Prostate gland (tissue), 2 donors: ENCODE measurements at places on chromosomes 2 and 18. TPM values are rescaled to one million over a fixed set of nuclear protein-coding genes. Genes with fewer than 3 reads are reported as not detected.

Gene PJVK
- total RNA-seq: 0.91 TPM

GRCh38 chr2:241994086-241994485 lies 124.6 kb downstream of the RTP5 start:
- DNase-seq: no peak
- H3K4me1 ChIP-seq: no peaks in the 10 kb centered on the region
- no peak overlapping the region for H3K4me3 ChIP-seq
- no peak overlapping the region for H3K27ac ChIP-seq

DNA sequence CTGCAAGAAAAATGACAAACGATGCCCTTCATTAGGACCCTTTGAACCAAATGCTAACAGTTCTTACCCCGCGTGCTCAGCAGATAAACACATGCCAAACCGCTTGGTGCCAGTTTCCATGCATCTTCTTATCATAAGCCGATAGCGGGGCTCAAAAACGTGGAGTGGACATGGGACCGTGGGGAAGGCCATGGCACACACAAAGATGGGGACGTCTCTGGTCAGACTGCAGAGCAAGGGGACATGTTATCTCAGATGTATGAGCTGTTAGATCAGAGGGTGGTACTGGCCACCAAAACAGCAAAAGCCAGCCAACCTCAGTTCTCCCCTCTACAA lies 28.2 kb downstream of the LONRF2 start:
- no peak for DNase-seq
- no peak overlapping the region for H3K4me3 ChIP-seq

DNA sequence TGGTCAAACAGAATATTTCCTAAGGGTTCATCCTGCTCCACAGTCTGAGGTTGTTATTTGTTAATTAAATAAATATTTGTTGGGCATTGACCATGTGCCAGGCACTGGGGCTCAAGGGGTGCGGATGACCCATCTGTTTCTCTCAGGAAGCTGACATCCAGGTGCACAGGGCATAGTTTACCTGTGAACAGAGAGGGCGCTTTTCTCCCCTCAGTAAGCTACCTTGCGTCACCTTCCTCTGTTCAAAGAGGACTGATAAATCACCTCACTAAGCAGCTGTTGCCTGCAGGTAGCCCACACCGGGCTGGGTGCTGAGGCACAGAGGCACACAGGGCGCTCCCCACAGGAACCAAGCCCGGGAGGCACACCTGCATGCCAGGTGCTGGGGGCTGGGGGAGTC lies 41.6 kb downstream of the SH3RF3 start:
- H3K27me3 ChIP-seq: no peaks in the 10 kb centered on the region
- H3K27ac ChIP-seq: peak overlapping the region; percentile 67
- H3K4me1 ChIP-seq: no peaks in the 10 kb centered on the region
- H3K36me3 ChIP-seq: no peaks in the 10 kb centered on the region
- DNase-seq: no peak

DNA sequence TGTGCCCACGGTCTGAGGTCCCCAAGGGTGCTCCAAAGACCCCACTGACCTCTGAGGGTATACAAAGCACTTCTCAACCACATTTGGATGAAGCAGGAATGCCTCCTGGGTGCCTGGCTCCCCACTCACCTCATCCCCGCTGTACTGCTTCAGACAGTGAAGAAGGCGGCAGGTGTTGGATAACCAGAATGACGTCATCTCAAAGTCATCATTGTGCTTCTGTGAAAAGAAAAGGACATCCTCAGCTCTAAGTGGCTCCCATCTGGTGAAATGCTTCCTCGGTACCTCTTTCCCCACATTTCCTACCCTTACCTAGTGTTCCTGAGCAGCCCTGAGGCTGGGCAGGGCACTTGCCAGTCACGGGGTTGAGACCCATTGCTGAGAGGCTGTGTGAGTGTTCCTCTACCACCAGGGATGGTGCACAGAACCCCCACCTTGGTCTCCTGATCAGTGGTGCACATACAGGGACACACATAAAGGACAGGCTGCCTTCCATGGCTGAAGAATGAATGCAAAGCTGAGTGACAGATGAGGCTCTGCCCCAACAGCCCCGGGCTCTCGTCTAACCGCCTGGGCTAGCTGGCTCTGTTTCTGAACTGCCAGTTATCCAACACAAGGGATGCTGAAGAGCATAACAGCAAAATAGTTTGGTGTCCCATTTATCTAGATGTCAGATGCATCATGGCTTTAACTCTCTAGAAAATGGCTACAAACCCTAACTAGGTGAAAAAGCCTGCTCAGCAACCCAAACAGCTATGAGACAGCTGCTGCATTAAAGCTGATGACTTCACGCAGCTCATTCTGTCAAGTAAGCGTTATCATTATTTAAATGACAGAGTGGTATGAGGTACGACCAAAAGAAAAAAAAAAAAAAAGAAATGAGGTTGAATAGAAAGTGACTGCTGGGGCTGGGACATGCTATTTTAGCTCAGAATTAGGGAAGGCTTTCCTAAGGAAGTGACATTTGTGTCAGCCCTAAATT lies 28.2 kb upstream of the ACAA2 start:
- H3K4me1 ChIP-seq: no peaks in the 10 kb centered on the region
- no peak overlapping the region for H3K4me3 ChIP-seq
- no peaks in the 10 kb centered on the region for H3K36me3 ChIP-seq
- no peak for DNase-seq
- no peaks in the 10 kb centered on the region for H3K27me3 ChIP-seq
- H3K27ac ChIP-seq: no peak overlapping the region

DNA sequence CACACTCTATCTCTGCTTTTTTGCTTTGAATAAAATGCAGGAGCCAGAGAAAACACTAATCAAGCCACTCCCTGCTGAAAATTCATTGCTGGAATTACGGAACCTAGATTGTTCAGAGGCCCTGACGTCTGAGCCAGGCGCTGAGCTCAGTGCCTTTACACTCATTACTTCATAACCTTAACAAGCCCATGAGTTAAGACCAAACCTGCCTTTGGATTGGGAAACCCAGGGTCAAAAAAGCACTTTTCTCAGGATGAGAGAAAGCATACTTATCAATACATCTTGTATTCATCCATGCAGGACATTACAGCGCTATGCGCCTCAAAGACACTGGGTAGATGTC lies 762 bp downstream of the INO80C start:
- H3K27ac ChIP-seq: peak overlapping the region; percentile 93
- peak overlapping the region; percentile 53 for H3K4me3 ChIP-seq
- no peaks in the 10 kb centered on the region for H3K27me3 ChIP-seq
- H3K4me1 ChIP-seq: no peaks in the 10 kb centered on the region

- H3K4me1 ChIP-seq: no peaks in the 10 kb centered on the region
- H3K36me3 ChIP-seq: no peaks in the 10 kb centered on the region
- no peak for DNase-seq
- H3K27ac ChIP-seq: no peak overlapping the region
- no peaks in the 10 kb centered on the region for H3K27me3 ChIP-seq
Measured at GRCh38 chr2:189116979-189117378, 62.6 kb downstream of the COL5A2 start.

Gene PDCD1
- total RNA-seq: 0.27 TPM

GRCh38 chr2:3222636-3223035 lies 155.0 kb downstream of the EIPR1 start:
- no peak for DNase-seq
- no peaks in the 10 kb centered on the region for H3K27me3 ChIP-seq
- H3K4me1 ChIP-seq: no peaks in the 10 kb centered on the region
- no peaks in the 10 kb centered on the region for H3K36me3 ChIP-seq
- no peak overlapping the region for H3K4me3 ChIP-seq

DNA sequence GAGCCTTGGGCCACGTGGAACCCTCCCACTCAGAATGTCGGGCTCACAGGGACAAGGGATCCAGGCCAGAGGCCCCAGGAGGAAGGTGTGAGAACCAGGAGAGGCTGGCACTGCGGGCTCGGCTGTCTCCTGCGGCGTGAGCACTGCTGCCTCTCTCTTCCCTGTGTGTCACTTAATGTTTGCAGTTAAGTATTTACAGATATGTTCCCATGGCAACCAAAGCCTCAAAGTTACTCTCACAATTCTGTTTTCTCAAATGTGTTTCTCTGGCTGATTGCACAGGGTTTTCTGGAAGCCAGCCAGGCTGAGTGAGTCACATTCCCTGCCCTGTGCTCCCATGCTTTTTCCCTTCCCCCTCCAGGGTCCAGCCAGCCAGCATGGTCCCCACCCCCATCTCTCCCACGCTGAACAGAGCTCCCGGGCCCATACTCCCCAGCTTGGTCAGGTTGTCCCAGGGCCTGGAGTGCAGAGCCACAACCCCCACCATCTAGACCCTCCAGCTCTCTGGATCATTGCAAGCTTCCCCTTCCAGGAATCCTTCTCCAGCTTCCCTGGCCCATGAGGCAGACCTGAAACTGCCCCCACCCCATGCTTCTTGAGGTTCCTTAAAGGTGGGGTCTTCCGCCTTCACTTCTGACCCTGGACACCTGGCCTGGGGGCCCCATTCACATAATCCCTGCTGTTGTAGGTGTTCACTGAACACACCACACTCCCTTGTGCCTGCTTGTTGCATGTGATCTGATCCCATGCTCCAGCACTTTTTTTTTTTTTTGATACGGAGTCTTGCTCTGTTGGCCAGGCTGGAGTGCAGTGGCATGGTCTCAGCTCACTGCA lies 265.9 kb downstream of the CELF4 start:
- H3K4me1 ChIP-seq: peaks cover 7% of the 10 kb centered on the region
- H3K27me3 ChIP-seq: no peaks in the 10 kb centered on the region
- no peak overlapping the region for H3K4me3 ChIP-seq
- H3K27ac ChIP-seq: no peak overlapping the region
- H3K36me3 ChIP-seq: no peaks in the 10 kb centered on the region

DNA sequence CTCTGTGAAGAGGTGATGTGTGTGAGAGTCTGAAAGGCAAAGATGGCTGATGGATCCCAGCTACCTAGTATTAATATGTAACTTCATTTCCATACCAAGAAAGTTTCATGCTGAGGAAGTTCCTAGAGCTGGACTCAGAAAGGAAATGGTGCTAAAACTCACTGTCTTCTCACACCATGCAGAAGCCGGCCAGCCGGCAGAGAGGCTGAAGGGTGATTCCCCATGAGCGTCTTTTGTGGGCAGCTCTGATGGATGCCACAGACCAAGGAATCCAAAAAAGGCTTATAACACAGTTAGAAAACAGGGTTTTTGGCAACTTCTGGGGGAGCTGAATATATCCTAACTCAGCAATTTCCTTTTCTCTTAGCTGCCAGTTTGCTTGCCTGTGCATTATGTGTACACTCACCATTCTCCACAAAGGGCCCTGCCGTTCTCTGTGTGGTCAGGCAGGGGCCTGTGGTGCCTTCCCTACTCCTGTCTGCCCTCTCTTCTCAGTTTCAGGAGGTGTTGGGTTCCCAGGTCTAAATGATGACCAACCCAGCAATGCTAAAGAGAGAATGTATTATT lies 289.4 kb downstream of the MTX2 start:
- H3K27ac ChIP-seq: no peak overlapping the region
- H3K4me3 ChIP-seq: no peak overlapping the region
- peaks cover 4% of the 10 kb centered on the region for H3K27me3 ChIP-seq
- no peaks in the 10 kb centered on the region for H3K4me1 ChIP-seq

GRCh38 chr2:148754864-148755263 lies 110.3 kb downstream of the EPC2 start:
- H3K4me3 ChIP-seq: no peak overlapping the region
- H3K27ac ChIP-seq: no peak overlapping the region
- H3K36me3 ChIP-seq: no peaks in the 10 kb centered on the region
- no peaks in the 10 kb centered on the region for H3K4me1 ChIP-seq
- no peak for DNase-seq
- H3K27me3 ChIP-seq: no peaks in the 10 kb centered on the region

Gene GPATCH11
- 4.7 TPM for total RNA-seq

Gene PROKR1
- 0.40 TPM for total RNA-seq

GRCh38 chr2:16069663-16069932 lies 129.2 kb downstream of the MYCN start:
- H3K36me3 ChIP-seq: no peaks in the 10 kb centered on the region
- no peaks in the 10 kb centered on the region for H3K27me3 ChIP-seq
- H3K4me3 ChIP-seq: no peak overlapping the region
- H3K4me1 ChIP-seq: no peaks in the 10 kb centered on the region
- no peak overlapping the region for H3K27ac ChIP-seq
- DNase-seq: no peak

Gene DNPEP
- 82.4 TPM for total RNA-seq

DNA sequence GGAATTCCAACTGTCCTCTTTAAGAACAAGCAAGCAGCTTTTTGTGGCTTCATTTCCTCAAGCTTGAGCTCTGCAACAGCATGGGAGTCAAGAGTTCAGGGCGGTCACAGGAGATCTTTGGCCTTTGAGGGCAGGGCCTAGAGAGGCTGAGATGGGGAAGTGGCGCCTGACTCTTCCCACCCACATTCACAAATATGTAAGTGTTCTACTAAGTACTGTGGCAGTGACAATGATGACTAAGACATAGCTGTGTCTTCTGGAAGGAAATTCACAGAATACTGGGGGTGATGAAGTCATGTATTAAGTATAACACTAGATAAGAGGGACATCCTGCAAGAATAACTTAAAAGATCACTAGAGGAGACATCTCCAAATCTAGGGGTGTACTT lies 15.0 kb downstream of the RND3 start:
- H3K4me1 ChIP-seq: no peaks in the 10 kb centered on the region
- no peak overlapping the region for H3K27ac ChIP-seq
- no peaks in the 10 kb centered on the region for H3K27me3 ChIP-seq
- no peak overlapping the region for H3K4me3 ChIP-seq
- no peaks in the 10 kb centered on the region for H3K36me3 ChIP-seq
- DNase-seq: no peak

Gene C2orf72
- 13.0 TPM for total RNA-seq

Gene AQP12B
- not detected for total RNA-seq

DNA sequence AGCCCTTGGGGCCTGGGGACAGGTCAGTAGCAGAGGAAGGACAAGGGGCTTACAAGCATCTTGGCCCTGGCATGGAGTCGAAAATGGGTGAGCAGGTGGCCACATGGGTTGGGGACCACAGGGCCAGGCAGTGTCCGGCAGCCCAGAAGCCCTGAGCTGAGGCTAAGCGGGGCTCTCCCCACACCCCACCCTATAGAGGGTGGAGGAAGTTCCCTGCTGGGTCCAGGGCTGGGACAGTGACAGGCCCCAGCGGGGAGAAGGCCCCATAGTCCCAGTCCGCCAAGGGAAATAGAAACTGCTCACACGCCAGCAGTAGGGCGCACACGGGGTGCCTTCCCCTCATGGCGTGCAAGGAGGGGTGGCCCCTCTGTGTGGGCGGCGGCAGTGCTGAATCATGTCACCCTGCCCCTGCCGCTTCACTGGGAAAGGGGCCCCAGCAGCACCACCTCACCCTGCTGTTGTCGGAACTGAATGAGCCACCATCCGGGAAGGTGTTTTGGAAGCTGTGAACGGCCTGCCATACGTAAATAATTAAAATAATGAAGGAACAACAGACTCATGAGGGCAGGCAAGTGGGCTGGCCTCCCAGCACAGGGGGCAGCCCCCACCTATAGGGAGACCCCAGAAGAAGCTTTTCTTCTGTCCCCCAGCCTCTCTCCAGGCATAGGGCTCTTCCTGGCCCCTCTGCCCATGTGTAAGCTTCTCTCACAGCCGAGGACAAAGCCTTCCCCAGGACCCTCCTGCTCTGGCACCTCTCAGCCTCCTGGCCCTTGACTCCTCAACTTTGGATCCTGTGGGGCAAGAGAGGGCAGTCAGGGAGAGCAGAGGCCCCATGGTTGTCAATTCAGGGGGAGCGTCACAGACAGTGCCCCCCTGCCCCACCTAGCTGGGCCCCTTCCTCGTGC lies 12.7 kb upstream of the DUSP2 start:
- H3K36me3 ChIP-seq: no peaks in the 10 kb centered on the region
- no peak overlapping the region for H3K27ac ChIP-seq
- no peaks in the 10 kb centered on the region for H3K27me3 ChIP-seq
- H3K4me3 ChIP-seq: no peak overlapping the region
- no peaks in the 10 kb centered on the region for H3K4me1 ChIP-seq
